IMR-90 (cell line): ENCODE measurements at places on chromosomes 5 and 9. TPM values are rescaled to one million over a fixed set of nuclear protein-coding genes. Genes with fewer than 3 reads are reported as not detected.
A peak's percentile ranks its signal among the peaks of the same experiment; 100 is the strongest.

- DNase-seq = no peak
Measured at GRCh38 chr5:43875741-43876140, 272.8 kb downstream of the NNT start.

DNA sequence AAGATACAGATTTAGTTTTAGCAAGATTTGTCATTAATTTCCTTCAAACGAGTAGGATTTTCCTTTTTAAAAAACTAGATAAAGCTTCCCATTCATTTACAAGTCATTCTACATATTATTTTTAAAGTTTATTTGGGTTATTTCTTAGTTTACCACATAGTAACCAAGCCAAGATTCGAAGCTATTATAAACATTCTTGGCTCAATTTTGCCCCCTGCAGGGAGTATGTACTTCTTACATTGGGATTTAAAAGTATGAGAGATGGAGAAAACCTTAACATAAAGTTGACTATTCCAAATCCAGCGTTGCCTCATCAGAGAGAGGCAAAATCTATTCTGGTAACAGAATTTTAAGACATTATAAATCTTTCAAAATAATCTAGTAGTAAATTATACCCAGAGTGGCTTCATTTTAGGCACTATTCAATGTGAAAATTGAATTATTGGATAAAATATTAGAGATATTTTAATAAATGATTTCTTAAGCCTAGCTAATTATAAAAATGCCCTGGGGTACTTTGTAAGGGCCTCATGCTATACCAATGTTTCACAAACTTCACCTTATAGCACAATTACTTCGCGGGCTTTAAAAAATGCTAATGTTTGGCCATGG lies 39.1 kb downstream of the FBN2 start:
- DNase-seq = peak; percentile 79

The CBY3 gene
- total RNA-seq = 0.18 TPM in 1 of 2 replicates, not detected in the other

- no peak for DNase-seq
Measured at GRCh38 chr5:141760193-141760592, 78.2 kb upstream of the ARAP3 start.

GRCh38 chr5:20575571-20575970 lies 587.6 kb upstream of the CDH18 start:
- no peak for DNase-seq

- no peak for DNase-seq
Measured at GRCh38 chr5:69317391-69317790, 15.2 kb downstream of the CCDC125 start.
